EL (cell line): ENCODE measurements at places on chromosomes 2 and 18.

- DNase-seq, result no peak
These were observed 364.8 kb downstream of the NYAP2 start for GRCh38 chr2:225764346-225764745.

DNA sequence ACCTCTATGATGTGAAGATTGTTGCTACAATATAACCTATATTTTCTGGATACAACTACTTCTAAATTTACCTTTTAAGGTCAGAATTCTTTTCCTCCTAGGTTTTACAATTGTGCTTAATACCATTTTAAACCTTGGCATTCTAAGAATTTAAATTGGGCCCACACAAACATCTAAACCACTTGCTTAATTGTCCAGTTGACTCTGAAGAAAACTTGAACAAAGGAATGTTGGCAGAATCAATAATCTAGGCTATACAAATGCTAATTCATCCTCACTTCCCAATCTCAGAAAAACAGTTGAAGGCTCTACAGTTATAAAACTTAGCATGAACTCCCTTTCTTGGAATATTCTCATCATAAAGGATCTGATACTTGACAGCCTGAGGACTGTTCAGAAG, 84.3 kb downstream of the RPRM start:
- no peak for DNase-seq

GRCh38 chr2:25294573-25295462, 46.9 kb downstream of the DNMT3A start:
- DNase-seq, result peak; percentile 12

- no peak for DNase-seq
These were observed 60.4 kb downstream of the RHOB start for GRCh38 chr2:20507166-20507692.

GRCh38 chr2:15253835-15254286, 307.3 kb downstream of the NBAS start:
- no peak for DNase-seq

DNA sequence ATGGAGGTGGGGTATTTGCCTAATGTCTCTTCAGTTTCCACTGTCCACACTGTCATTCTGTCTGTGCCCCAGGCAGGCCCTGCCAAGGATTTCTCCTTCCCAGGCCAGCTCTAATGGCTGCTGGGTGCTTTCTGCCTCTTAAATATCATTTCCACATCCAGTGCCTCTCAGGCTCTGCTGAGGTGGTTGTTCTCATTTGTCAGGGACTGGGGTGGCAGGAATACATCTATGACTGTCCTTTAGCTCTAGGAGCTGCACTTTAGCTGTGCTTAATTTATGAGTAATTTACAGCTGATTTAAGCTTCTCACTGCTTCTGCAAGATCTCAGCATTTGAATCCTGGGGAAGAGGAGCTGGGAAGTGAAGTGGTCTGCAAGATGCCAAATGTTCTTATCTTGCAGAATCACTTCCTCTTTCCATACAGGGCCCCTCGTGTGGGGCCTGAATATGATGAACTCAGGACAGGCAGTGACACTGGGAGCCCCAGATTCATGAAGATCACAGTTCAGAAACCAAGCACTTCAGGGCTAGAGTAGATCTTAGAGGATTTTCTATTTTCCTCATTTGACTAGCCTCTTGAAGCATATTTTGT, 150.2 kb downstream of the FSHR start:
- no peak for DNase-seq

DNA sequence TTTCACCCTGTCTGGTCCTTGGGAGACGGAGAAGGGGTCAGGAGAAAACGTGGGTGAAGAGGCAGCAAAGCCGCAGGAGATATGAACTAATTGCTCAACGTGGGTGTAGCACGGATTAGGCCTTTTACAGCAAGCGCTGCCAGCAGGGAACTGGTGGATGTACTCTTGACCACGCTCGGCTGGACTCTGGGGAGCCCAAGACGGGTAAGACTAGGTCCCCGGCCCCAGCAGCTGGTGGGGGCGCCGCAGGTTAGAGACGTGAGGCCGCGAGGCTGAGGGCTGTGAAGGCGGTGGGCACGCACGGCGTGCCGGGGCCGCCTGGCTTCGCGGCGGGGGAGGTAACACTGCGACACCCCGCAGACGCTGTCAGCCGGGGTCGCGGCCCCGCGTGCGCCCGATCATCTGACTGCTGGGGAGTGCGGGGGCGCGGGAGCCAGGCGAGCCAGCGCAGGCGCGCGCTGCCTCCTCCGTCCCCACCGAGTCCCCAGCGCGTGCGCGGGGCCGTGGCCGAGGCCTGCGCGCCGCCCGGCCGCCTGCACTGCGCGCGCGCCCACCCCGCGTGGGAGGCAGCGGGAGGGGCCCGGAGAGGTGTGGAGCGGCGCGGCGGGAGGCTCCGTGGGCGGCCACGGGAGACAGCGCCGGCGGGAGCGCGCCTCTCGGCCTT, at the start of gene CLIP4:
Gene CLIP4, plus strand, starts transcription at position 470 of the 664 bp plus-strand sequence. CDS start 5,974 bp downstream, outside the sequence.
- DNase-seq, result peak; percentile 60

GRCh38 chr18:63271881-63272299, 47.7 kb downstream of the BCL2 start:
- DNase-seq, result no peak

DNA sequence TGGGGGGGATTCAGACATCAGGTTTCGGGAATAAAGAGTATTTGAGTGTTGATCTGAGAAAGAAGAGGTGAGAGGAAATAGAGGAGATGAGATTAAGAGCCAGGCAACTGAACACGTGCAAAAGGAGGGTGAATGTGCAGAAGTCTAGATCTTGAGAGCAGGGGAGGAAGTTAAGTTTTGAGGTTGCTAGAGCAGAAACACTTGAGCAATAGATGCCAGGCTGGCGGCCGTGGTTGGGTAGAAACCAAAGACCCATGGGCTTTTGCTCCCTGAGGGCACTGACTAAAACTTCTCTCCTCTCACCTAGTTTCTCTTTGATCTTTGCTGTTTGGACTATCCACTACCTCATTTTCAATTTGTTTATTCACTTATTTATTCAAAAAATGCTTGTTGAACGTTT, 116.0 kb downstream of the CDC42EP3 start:
- no peak for DNase-seq

GRCh38 chr2:129927696-129928095, 51.8 kb upstream of the RAB6C start:
- no peak for DNase-seq

- no peak for DNase-seq
These were observed 114.2 kb downstream of the SEPTIN10 start for GRCh38 chr2:109499566-109499965.

DNA sequence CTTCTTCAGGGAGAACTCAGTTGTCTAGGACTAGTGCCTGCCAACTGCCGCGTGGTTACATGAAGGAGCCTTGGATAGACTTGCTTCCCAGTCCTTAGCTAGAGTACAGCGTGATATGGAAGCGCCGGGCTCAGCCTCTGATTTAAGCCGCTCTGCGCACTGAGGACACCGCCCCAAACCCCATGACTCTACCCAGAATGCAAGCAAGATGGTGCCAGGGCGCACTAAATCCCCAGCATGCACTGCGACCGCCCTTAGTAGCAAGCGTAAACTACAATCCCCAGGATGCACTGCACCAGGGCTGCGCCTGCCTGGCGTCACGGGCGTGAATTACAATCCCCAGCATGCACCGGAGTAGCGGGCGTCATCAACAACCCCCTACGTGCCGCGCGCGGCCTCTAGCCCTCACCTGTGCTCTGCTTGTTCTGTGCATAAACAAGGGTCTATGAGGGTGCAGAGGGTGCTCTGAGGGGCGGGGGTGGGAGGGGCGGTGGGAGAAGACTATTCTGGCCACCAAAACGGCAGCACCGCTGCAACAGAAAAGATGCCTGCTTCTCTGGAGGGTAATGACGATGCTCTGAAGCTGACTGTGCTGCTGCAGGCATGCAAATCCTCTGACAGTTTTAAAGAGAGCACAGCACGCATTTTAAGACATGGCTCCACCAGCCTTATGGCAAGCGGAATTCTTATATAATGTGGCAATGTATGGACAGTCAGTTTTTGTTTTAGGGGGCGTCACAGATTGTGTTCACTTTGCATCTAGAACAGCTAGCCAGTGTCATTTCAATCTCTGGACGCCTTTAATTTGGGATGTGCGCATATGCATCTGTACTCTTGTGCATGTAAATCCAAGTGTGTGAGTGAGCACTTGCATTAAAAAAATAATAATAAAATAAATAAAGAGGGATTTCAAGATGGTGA, 282.5 kb upstream of the MYT1L start:
- no peak for DNase-seq

DNA sequence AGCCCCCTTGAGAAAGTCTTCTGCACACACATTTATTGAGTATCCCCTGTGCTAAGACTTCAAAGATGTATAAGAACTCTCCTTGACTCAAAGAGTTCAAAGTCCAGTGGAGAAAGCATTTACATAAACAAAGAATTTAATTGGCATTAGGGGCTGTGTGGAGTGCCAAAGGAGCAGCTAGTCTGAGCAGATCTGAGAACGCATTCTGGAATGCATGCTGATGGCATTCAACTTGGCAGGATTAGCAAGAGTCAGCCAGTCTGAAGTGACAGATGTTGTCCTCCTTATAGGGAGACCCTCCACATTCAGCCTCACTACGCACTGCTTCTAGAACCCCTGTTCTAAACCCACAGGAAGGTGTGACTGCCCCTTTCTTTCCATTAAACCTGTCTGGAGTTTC, 191.5 kb downstream of the RAD51AP2 start:
- DNase-seq, result no peak

- DNase-seq, result peak; percentile 70
These were observed 559 bp downstream of the TMEM37 start for GRCh38 chr2:119431976-119432850.

DNA sequence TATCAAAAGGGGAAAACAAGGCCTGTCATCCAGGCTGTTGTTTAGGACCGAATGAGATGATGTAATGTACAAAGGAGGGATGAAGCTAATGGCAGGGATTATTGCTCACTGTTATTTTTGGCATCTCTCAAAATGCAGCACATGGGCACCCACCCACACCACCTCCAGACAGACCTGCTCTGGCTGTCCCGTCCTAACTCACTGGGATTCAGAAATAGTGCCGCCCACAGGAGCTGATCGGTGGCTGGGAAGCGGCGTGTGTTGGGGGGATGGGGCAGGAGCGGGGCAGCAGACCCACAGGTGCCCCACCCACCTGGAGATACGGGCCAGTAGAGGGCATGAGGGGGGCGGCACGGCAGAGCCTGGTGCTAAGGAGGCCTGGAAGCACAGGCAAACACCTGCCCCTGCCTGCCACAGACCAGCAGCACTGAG, 52.2 kb downstream of the CRACDL start:
- DNase-seq, result no peak

DNA sequence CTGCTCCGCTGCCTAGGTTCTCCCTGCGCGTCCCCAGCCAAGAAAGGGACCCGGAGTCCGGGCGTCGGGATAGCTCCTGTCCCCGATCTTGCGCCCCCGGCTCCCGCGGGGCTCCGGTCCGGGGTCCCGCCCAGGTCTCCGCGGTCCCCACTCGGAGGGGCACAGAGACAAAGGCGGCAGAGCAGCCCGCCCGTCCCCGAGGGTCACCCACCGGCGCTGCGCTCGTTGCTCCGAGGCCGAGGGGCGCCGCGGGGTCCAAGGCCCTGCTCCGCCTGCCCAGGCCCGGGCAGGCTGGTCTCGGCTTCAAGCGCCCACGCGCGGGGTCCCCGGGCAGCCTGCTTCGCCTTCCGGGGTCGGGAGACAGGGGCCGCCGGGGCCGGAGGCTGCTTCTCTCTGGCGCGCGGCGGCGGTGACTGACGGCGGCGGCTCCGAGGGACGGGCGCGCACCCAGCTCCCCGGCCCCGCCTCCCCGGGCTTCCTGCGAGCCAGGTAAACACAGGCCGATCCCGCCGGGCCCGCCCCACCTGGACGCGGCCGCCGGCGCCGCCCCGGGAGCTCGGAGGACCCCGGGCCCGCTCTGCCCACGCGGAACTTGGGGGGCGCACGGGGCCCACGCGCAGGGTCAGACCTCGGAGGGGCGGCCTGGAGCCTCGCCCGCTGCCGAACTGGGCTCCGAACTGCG, at the start of gene MBP:
Gene MBP, minus strand, starts transcription at position 415 of the 682 bp plus-strand sequence. CDS start 27,522 bp downstream, outside the sequence.
- DNase-seq, result no peak

GRCh38 chr2:60496956-60497355, 56.5 kb downstream of the BCL11A start:
- DNase-seq, result no peak

DNA sequence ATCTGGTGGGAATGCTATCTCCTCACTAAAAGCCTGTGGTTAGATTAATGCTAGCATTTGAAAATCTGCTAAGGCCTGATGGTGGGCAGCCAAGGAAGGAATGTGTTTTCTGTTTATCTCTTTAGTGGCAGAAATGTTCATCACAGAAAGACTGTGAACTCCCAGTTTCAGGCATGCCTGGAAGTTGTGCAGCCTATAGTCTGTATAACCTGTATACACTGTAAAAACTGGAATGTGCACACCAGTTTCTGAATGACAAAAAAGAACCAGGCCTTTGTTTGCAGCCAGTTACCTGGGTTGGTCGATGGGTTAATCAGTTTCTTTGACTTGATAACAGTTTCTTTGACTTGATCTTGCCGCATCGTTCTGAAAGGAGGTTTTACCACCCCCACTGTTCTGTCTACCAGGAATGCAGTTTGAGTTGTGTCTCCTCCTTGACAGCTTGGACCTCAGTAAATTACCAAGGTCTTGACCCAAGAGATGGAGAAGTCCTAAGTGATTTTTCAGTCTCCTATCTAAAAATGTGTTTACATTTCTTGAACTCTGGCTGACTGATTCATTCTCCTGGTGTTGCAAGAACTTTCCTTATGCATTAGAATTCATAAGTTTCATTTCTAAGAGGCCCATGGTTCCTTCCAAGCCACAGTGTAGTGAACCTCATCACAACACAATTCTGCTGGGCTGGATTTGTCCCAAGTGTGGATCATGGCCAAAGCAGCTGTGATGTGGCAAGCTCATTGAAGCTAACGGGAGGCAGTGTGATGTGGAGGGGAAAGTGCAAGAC, 62.2 kb downstream of the KIAA2012 start:
- peak; percentile 98 for DNase-seq

GRCh38 chr2:130720528-130720927, 8.3 kb upstream of the GPR148 start:
- no peak for DNase-seq

- DNase-seq, result peak; percentile 90
These were observed 480.1 kb upstream of the TCF4 start for GRCh38 chr18:56067969-56068671.

GRCh38 chr18:63244607-63245006, 75.0 kb downstream of the BCL2 start:
- DNase-seq, result no peak

DNA sequence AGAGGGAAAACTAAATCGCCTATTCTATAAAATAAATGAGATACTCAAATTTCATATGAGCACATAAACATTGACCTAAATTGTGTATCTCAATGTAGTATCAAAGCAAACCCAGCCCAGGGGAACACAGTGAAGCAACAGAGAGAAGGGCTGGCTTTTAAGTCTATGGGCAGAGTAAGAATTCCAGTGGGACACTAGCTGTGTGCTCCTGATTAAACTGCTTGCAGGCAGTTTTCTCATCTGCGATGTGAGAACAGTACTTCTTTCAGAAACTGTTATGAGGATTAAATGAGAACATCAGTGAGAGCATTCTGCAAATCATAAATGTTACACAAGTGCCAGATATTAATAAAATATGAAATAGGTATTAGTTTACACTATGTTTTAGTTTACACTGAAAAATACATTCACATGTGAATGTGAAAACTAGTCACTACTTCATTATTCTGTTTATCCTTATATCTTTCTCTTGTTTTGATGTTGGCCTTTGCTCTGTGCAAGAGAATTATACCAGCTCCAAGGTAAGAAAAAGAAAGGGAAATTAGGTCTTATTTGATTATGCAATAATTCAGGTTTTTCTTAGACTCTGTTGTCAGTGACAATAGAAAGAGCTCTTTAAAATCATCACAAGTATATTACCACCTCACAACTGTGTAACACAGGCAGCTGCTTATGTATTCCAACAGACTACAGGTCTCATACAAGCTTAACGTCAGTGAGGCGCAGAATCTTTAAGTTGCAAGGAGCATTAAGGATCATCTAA, 47.5 kb downstream of the GAREM1 start:
- no peak for DNase-seq
